ENCODE measurements at places on chromosomes 5 and 9.

- DNase-seq: no peak
Measured at GRCh38 chr9:126953041-126953809, 38.6 kb downstream of the RALGPS1 start.

- no peak for DNase-seq
Measured at GRCh38 chr5:57113481-57113880, 60.4 kb upstream of the GPBP1 start.

DNA sequence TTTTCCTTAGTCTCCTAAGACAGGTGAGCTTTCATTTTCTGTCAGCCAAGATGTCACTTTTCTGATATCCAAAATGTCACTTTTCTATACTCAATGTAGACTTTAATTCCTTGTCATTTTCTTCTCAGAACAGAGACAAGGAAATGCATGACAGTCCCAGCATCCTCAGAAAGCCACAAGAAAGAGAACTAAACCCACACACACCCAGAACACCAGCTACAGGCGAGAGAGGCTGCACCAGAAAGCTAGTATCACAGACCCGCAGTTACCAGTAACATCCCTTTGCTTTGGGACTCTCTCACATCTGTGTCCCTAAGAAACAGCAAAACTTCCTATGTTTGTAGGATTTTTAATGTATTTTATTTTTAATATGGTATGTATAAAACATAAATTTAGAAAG is 17.1 kb downstream of the TRMO start:
- no peak for DNase-seq

GRCh38 chr9:68802525-68803015 is 97.5 kb downstream of the PIP5K1B start:
- DNase-seq: no peak

- no peak for DNase-seq
Measured at GRCh38 chr5:65382582-65382981, 99.1 kb downstream of the ADAMTS6 start.

- DNase-seq: no peak
Measured at GRCh38 chr9:129669946-129670345, 4.5 kb downstream of the PRRX2 start.

DNA sequence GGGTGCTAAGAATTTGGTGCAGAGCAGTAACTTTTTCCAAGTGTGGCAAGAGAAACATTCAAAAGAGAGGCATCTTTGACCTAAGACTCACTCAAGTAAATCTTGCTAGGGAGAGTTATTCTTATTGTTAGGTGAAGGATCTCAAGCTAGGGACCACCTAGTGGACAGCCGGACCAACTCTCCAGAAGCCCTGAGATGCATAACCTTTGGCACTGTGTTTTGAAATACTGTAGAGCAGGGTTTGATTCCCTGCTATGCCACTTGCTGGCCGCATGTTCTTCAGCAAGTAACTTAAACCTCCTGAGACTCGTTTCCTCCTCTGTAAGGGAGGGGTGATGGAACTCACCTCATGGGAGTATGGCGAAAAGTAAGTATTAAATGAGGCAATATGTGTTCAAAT is 336.1 kb upstream of the ADAMTSL1 start:
- no peak for DNase-seq

GRCh38 chr5:15555176-15555575 is 55.2 kb downstream of the FBXL7 start:
- DNase-seq: no peak

DNA sequence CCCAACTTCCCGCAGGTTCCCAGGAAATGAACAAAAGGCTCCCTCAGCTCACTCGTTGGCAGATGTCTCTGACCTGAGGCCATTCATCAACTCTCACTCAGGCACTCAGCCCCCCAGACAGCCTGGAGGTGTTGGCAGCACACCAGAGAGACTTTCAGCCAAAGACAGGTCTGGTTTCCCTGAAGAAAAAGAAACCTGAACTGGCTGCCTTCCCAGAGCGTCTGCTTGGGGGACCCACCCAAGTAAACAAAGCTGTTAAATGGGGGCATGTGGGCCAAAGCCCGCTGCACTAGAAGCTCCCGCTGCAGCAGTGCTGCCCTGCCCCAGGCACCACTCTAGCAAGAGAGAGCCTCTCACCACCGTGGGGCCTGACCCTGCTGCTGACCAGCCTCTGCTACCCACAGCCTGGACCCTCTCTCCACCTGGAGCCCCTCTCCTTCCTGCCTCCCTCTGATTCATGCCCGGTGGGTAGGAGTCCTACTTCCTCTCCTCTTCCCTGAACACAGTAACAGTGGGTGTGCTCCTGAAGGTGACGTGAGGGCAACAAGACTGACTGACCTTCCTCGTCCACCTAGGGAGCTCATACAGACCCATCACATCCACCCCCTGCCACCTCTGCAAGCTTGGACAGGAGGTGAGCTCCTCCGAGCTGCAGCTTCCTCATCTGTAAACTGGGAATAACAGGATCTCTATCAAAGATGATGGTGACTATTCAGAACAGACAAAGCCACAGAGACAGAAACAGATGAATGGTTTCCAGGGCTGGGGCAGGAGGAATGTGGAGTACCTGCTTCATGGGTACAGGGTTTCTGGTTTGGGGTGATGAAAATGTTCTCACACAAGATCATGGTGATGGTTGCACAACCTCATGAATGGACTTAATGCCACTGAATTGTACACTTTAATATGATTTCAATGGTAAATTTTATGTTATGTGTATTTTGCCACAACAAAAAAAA is 31.0 kb upstream of the GABRP start:
- DNase-seq: no peak

DNA sequence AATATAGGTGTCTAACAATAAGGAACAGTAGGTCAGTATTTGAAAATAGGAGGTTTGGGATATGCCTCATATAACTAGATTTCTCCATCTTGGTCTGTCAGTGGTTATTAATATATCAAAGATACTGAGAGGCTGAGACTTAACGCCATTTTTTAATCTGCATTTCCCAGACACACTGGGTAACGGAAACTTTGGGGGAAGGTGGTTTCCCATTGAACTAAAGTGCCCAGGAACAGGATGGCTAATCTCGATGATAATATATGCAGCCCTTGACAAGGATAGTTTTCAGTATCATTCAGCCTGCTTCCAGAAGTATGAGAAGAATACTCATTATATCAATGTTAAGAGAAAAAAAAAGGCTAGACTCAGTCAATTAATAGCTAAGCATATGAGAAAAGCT is 30.7 kb downstream of the EFNA5 start:
- DNase-seq: no peak

DNA sequence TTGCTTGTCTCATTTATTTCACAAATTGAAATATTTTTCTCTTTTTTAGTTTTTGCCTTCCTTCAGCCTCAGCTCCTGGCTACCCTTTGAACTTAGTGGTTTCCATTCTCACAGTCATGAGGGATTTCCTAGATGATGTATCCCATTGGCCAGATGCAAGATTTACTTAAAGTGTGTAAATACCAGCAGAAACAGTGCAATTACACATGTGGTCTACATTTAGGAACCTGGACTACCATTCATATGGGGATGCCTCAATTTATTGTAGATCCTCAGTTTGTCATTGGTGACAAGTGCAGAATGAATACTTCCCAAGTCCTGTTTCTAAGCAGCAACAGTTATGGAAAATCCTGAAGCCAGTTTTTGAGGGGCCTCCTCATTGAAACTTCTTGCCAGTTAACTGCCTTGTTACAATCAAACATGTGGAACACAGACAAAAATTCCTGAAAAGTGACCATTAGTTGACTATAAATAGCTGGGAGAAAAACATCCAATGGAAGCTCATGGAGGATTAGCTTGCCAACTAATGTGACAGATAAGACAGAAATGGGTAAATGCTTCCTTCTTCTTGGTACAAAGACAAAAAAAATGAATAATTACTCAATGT is 113.6 kb upstream of the FER start:
- no peak for DNase-seq

- DNase-seq: no peak
Measured at GRCh38 chr5:95810305-95811125, 12.0 kb downstream of the GLRX start.

GRCh38 chr9:17484906-17485305 is 94.0 kb upstream of the SH3GL2 start:
- no peak for DNase-seq
